ENCODE measurements at places on chromosomes 7 and 10. TPM values are rescaled to one million over a fixed set of nuclear protein-coding genes. Genes with fewer than 3 reads are reported as not detected.

- no peaks in the 10 kb centered on the region for H3K36me3 ChIP-seq
- H3K4me1 ChIP-seq = no peaks in the 10 kb centered on the region
- H3K4me3 ChIP-seq = no peak overlapping the region
- DNase-seq = no peak
Observed at GRCh38 chr7:82472966-82473365, 29.4 kb upstream of the CACNA2D1 start.

ZSCAN25 gene
- 12.3 TPM for total RNA-seq

SPDYE5 gene
- total RNA-seq = not detected

- no peak overlapping the region for H3K4me3 ChIP-seq
- no peaks in the 10 kb centered on the region for H3K36me3 ChIP-seq
- no peak overlapping the region for H3K27ac ChIP-seq
Observed at GRCh38 chr10:64619102-64619501, 1097.9 kb downstream of the REEP3 start.

DNA sequence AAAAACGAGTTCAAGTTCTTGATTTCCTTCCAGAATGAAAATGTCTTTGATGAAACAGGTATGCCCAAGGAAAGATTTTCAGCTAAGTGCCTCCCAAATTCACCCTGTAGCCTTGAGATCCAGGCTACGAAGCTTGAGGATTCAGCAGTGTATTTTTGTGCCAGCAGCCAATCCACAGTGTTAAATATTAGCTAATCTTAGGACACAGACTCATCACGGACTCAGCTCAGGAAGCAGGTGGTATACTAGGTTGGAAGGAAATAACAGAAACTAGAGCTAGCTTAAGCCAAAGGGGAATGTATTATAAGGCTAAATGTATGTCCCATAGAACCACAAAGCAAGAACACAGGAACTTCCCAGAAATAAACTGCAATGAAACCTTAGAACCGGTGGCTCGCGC lies 151.0 kb upstream of the PRSS1 start:
- no peak for DNase-seq
- H3K27me3 ChIP-seq = no peaks in the 10 kb centered on the region

Measured in vagina (tissue), 2 donors.